ENCODE measurements at places on chromosomes 13 and 19. TPM values are rescaled to one million over a fixed set of nuclear protein-coding genes. Genes with fewer than 3 reads are reported as not detected.

KL gene
- polyA plus RNA-seq: 73.6 TPM

SYNGR4 gene
- polyA plus RNA-seq: 0.39 TPM

CEACAM20 gene
- not detected for polyA plus RNA-seq

THOP1 gene
- 42.5 TPM for polyA plus RNA-seq

N4BP2L1 gene
- polyA plus RNA-seq: 24.7 TPM

INSL3 gene
- 0.19 TPM for polyA plus RNA-seq

FFAR2 gene
- 0.37 TPM for polyA plus RNA-seq

LYL1 gene
- polyA plus RNA-seq: 4.6 TPM

PLIN4 gene
- polyA plus RNA-seq: 0.39 TPM

FCHO1 gene
- 3.4 TPM for polyA plus RNA-seq

PSG11 gene
- not detected for polyA plus RNA-seq

STAP2 gene
- polyA plus RNA-seq: 22.7 TPM

SPATA13 gene
- polyA plus RNA-seq: 77.6 TPM

PVR gene
- polyA plus RNA-seq: 31.4 TPM

SBK2 gene
- polyA plus RNA-seq: 0.97 TPM

ZNF709 gene
- polyA plus RNA-seq: 9.7 TPM

ATP8A2 gene
- 7.4 TPM for polyA plus RNA-seq

TMEM59L gene
- 1.6 TPM for polyA plus RNA-seq

MAMSTR gene
- polyA plus RNA-seq: 7.8 TPM

SWSAP1 gene
- 3.3 TPM for polyA plus RNA-seq

GAS6 gene
- polyA plus RNA-seq: 26.2 TPM

COQ8B gene
- polyA plus RNA-seq: 34.9 TPM

CD22 gene
- 31.5 TPM for polyA plus RNA-seq

TEX29 gene
- 0.59 TPM for polyA plus RNA-seq

C19orf67 gene
- polyA plus RNA-seq: not detected

RNF225 gene
- not detected for polyA plus RNA-seq

MAB21L1 gene
- 0.09 TPM for polyA plus RNA-seq

NAXD gene
- polyA plus RNA-seq: 41.7 TPM

MEF2B gene
- polyA plus RNA-seq: 1.7 TPM

KLK10 gene
- polyA plus RNA-seq: 0.32 TPM

ZNF534 gene
- polyA plus RNA-seq: 0.49 TPM

CABP5 gene
- not detected for polyA plus RNA-seq

KLK4 gene
- not detected for polyA plus RNA-seq

KATNAL1 gene
- polyA plus RNA-seq: 11.4 TPM

SMAD9 gene
- polyA plus RNA-seq: 27.2 TPM

CGB1 gene
- not detected for polyA plus RNA-seq

FPR3 gene
- 0.46 TPM for polyA plus RNA-seq

NLRP4 gene
- not detected for polyA plus RNA-seq

FAM124A gene
- polyA plus RNA-seq: 4.2 TPM

ICAM5 gene
- 0.17 TPM for polyA plus RNA-seq

HSD17B14 gene
- 44.8 TPM for polyA plus RNA-seq

PNMA8A gene
- 72.5 TPM for polyA plus RNA-seq

MZT1 gene
- 26.6 TPM for polyA plus RNA-seq

MED4 gene
- 85.0 TPM for polyA plus RNA-seq

OR7A5 gene
- 0.04 TPM for polyA plus RNA-seq

SPHK2 gene
- 20.4 TPM for polyA plus RNA-seq

ACP7 gene
- polyA plus RNA-seq: 0.65 TPM

Data from right renal pelvis (tissue), 4 donors.